ENCODE measurements at places on chromosomes 5 and 9.

DNA sequence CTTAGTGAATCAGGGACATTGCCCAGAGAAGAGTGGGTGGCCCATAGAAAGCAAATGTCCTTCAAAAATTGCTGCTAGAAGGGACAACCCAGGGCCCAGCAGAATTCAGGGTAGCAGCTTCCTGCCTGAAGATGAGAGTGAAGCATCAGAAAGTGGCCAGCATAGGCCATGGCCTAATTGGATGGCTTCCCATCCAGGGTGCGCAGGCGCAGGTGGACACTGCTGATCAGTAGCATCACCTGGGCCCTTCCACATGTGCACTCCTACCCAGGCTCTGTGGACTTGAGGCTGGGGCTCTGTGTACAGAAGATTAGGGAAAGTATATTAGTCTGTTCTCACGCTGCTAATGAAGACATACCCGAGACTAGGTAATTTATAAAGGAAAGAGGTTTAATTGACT, 58.6 kb upstream of the GARNL3 start:
- no peak for DNase-seq

DNA sequence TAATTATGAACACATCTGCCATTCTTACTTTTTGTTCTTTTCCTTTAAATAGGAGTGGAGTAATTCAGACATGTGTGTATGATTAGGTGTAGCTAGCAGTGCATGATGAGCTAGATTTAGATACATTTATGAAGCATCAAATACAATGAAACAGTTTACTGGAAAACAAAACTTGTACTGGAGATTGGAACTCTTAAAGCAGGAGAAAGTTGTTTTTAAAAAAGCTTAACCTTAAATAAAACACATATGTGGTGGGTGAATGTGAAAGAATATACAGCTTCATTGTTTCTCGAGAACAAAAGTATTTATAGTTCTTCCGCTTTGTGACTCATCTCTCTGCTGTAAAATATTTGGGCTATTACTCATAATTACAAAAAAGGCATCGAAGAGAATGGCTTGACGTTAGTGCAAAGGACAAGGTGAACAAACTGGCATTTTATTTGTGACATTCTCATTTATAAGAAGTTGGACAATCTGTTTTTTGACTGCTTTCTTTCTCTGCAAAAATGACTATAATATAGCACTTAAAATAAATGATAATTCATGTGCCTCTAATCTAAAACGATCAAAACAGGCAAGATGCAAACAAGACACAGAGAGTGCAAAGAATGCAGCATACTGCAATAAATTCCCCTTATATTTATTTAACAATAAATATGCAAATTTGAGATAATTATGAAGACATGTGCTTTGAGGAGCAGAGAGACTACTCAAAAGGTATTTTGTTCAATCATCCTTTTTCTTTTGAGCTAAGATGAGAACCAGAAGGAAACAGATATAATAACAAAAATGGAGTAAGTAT, 478.8 kb downstream of the CETN3 start:
- no peak for DNase-seq

- no peak for DNase-seq
These were observed 10.3 kb upstream of the FST start for GRCh38 chr5:53469946-53470687.

GRCh38 chr9:27352457-27353165, 55.7 kb upstream of the EQTN start:
- no peak for DNase-seq

GRCh38 chr9:135677641-135678168, 14.6 kb downstream of the LCN9 start:
- no peak for DNase-seq

GRCh38 chr5:159338118-159338517, 7.8 kb upstream of the IL12B start:
- DNase-seq, result no peak

DNA sequence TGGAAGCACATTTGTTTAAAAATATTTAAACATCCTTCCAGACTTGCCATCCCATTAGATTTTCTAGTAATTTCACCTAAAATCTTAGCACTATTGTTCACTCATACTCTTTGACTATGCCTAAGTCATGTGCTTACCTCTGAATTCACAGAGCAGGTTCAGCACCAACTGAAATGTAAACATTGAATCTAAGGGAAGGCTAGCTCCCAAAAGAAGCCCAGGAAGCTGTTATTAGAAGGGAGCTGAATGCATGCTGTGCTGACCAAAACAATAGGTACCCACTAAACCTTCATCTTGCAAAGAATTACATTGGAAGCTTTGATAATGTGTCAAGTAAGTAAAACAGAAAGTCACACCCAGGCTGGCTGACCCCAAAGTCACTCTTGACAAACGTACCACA, 571.3 kb downstream of the GABRG2 start:
- no peak for DNase-seq

- no peak for DNase-seq
These were observed 80.9 kb downstream of the DOCK8 start for GRCh38 chr9:295576-295975.

GRCh38 chr5:125898851-125899405, 524.3 kb upstream of the GRAMD2B start:
- no peak for DNase-seq

- DNase-seq, result peak; percentile 89
These were observed 34.1 kb upstream of the RAPGEF1 start for GRCh38 chr9:131773911-131774379.

DNA sequence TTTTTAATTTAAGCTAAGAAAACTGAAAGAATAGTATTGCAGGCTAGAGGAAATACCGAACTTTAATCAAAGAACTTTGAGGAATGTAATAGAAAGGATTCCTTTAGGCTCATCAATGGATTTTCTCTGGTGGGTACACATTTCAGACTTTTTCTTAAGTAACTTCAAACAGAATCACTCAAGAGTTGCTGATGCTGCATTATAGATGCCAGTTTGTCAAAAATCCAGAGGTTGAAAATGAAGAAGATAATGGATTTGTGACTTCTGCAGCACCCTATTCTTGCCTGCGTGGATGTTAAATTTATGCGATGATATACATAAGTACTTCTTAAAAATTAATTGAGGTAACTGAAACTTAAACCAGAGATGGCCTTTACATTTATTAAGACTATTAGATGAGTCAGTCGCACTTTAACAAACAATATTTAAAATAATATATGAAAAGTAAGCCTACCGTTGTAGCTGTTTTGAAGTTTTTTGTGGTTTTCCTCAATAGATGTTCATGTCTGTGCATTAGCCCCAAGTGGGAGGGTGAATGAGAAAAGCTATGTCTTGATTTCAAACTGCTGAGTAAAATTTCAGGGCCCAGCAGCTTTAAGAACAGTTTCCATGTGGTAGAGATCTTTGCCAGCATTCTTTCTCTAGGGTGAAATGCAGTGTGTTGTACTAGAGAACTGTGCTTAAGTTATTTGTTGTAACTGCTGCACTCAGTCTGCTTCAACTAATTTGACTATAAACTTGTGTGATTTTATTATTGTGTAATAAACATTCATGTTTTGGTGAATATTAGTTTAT, at the start of gene OGN:
Gene OGN, minus strand, starts transcription at position 537 of the 795 bp plus-strand sequence. CDS start 1,171 bp downstream, outside the sequence.
- no peak for DNase-seq

GRCh38 chr5:177249761-177250537, 53.6 kb downstream of the RAB24 start:
- no peak for DNase-seq

DNA sequence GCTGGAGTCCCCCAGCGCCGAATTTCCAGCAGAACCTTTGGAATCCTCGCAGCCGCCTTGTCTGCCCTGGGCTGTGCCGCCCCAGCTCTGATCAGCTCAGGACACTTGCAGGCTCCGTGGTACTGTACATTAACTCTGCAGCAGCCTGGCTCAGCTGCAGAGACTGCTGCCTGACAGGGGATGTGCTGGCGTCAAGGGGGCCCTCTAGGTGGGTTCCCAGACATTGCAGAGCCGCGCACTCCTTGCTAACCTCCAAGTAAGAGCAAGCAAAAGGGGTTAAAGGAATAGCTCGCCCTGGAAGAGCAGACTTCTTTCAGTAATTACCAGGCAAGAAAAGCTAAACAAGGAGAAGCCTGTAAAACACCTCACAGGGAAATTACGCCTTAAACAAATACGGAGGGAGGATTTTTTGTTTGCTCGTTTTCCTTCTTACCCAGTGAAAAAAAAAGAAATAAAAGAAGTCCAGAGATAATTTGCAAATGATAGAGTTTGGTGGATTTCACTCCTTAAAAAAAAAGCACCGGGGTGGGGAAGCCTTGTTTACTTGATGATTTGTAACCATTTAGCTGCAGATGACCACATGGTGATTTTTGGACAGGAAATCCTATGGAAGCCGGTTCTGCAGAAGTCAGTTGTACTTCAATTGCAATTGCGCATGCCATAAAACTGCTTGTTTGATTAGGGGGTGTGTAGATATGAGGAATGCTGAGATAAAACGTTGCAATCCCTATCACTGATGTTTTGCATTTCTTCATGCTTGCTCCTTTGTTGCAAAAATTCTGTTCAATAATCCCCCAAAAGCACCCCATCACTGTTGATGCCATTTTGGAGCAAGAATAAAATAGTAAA, 305.8 kb downstream of the PDE4D start:
- peak; percentile 59 for DNase-seq

DNA sequence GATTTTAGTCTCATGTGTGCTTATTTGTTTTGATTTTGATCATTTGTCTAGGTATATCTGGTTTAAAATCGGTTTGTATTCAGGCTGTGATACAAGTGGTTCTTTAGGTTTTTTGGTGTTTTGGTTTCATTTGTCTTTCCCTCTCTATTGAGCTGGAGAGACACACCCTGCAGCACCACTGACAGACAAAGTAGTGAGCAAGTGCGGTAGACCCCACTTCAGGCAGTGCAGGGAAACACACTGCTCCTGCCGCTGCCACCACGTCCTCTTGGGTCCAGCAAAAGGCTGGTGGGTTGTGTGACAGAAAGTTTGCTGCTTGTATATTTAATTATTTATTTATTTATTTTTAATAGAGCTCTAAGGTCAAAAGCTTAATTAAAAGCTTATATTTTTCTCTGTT, 801.0 kb downstream of the NR2F1-AS1 start:
- DNase-seq, result no peak

Measured in NCI-H510A treated with DMSO at 0.1 percent for 48 hours (cell line).